ENCODE measurements at places on chromosomes 1 and 21.

- peak; percentile 13 for DNase-seq
Observed at GRCh38 chr21:34691390-34692032, 22.7 kb downstream of the CLIC6 start.

GRCh38 chr1:33281554-33282303 is 25.4 kb downstream of the ZNF362 start:
- no peak for DNase-seq

DNA sequence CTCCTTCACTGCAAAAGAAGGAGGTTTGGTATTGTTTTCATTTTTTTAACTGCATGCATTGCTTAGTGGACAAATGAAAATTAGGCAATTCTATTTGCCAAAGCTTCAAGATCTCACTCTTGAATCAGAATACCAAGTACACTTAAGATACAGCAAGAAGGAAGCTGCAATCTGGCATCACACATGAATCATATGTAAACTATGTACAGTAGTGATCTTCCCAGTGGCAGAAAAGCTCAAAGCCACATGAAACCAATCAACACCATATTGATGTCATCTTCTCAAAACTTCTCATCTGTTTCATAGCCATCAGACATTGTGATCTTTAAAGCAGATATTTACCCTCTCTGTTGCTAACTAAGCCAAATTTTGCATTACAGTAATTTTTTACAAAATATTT is 550.1 kb downstream of the LTN1 start:
- DNase-seq, result no peak

DNA sequence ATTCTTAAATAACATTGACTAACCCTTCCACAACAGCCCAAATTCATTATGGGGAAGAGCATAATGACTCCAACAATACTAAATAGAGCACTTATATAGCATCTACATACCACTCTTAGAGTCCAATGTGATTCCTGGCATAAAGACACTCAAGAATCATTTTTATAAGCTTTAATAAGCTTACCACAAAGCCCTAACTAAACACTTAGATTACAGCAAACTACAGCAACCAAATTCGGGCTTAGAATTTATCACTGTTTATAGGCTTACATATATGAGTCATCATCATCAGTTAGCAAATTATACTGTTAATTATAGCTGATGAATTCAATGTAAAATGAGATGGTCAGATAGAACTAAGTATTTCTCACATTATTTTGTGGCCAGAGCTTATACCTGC is 7.3 kb downstream of the SCYL3 start:
- no peak for DNase-seq

DNA sequence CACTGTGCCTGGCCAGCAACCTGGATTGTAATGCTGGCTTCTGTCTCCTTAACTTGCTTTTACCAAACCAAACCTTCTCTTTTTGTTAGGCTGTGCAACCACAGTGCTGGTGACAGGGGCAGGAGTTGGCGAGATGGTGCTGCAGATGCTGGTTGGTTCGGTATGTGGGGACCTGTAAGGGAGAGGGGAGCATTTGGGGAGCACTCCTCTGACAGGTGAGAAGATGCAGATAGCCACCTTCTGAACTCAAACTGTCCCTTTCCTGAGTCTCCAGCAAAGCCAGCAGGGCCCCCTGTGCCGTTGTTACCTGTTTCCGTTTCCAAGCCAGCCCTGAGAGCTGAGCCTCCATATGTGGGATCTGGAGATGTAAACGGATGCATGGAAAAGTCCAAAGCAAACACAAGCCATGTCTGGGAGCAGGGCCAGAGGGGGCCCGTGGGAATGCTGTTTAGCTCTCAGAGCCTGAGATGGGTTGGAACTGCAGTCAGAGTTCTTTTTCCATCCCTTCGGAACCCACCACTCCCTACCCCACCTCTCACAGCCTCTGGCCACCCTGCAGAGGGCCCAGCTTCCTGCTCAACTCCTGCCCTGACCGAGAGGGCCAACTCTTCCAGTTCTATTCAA is 34.0 kb downstream of the ELK4 start:
- no peak for DNase-seq

DNA sequence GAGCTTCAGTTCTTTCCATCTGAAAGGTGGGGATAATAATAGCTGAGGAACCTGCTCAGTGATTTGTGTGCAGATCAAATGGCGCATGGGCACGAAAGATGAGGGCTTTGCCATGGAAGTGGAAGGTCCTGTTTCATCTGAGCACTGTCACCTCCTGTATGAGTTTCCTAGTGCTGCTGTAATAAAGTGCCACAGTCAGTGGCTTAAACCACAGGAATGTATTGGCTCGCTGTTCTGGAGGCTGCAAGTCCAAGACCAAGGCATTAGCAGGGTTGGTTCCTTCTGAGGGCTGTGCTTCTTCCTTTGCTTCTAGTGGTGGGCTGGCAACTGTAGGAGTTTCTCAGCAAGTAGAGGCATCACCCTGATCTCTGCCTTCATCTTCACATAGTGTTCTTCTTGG is 51.1 kb upstream of the RBM15 start:
- no peak for DNase-seq

DNA sequence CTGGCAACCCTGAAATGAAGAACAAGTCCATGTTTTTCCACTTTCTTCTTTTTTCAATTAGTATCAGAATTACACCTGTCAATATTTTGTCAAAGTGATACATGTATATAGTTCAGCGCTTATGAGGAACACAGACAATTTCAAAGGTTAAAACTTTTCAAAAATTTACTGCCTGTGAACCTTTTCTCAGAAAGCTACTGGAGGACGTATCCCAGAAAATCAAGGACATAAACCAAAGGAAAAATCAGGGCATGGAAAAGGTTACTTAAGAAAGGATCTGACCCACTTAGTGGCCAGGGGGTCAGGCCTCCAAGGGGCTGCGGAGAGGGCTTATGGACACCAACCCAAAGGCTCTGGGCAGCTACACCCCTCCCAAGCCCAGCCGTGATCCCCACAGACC is 81.1 kb upstream of the ACTRT2 start:
- DNase-seq, result no peak

- no peak for DNase-seq
Observed at GRCh38 chr1:10514490-10515235, 39.9 kb downstream of the PEX14 start.

- DNase-seq, result no peak
Observed at GRCh38 chr21:21156957-21157356, 158.7 kb downstream of the NCAM2 start.

GRCh38 chr1:222865718-222866117 is 50.9 kb downstream of the DISP1 start:
- no peak for DNase-seq

GRCh38 chr1:77228836-77229235 is 9.6 kb upstream of the PIGK start:
- no peak for DNase-seq

DNA sequence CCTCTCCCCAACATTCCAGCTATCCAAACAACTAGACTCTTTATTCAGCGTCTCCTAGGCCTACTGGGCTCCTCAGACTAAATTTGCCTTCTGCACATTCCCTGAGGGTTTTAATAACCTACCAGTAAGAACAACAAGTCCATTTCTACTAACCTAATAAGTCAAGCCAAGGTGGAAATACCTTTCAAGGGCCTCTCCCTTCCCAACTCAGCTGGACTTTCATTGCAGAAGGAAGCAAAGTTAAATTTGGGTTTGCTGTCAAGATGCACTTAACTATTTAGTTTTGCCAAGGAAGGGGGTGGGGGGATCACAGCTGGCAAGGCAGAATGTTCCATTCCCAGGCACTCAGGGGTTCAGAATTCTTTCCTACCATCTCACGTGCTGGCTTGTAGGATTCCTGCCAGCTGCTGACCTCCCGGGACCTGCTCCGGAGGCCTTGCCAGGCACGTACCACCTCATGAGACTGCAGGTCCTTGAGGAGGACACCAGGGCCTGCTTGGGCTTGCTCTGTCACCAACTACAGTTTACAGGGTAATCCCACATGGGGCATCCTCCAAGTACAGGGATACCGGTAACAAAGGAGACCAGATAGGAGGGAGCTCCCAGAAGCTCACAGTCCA is 29.8 kb downstream of the SLC30A1 start:
- no peak for DNase-seq
